ENCODE measurements at places on chromosomes 6 and 20.

DNA sequence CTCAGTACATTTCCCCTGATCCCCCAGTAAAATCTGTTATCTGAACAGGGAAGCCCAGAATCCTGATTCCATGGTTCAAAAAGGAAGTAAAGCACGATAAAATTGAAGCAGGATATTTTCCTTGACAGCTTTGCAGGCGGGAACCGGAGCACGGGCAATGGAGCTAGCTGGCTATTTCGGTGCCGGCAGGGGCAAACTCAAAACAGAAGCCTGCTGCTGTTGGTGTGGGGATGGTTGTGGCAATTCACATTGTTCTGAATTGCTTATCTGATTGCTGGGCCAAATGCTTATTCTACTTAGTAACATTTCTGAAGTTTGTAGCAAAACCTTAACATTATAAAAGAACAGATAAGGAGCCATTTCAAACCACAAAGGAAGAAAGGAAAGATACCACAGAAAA, 172.4 kb downstream of the MMS22L start:
- DNase-seq: no peak

DNA sequence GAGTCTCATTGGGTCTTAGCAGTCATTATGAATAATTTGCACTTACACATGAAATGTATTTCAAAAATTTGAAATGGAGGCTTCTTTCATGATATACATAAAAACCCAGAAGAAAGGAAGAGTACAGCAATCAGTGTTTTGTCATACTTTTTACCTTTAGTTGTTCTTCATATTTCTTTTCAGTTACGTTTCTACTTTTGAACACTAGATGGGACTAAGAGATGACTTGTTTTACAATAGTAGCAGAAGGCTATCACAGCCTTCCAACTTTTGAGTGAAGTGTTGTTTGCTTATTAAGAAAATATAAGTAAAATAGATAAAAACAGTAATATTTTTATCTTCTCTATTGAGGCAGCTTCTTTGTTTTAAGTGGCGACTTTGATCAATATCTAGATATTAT, 58.1 kb downstream of the L3MBTL3 start:
- DNase-seq: no peak

DNA sequence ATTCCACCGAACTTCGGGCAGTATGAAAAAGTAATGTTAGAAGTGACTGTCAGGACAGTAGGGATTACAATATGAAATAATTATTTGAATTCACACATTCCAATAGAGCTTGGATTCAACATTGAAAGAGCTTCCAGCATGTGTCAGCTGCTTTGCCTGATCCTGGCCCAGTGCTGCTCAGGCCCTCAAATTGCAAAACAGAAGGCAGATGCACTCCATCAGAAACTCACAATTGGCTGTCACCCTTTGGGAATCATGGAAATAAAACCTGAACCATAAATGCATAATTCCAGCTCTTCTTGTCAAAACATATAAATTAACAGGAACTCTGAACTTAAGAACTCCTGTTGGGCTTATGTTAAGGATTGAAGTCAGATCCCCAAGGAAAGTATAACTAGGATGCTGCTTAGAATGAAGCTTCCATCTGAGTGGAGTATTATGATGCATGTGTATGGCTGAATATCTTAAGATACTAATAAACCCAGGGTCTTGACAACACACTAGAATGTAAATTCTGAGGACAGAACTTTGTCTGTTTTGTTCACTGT, 1.8 kb upstream of the NDUFAF4 start:
- DNase-seq: no peak

DNA sequence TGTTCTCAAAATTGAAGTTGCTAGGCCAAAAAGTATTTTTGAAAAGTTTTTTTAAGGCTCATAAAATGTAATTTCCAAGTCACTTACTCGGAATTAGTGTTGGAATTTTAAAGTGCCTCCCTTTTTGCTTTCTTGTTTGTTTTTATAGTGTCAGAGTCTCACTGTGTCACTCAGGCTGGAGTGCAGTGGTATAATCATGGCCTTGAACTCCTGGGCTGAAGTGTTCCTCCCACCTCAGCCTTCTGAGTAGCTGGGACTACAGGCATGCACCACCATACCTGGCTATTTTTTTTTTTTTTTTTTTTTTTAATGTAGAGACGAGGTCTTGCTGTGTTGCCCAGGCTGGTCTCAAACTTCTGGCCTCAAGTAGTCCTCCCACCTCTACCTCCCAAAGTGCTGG, 40.0 kb upstream of the GNRH2 start:
- no peak for DNase-seq

DNA sequence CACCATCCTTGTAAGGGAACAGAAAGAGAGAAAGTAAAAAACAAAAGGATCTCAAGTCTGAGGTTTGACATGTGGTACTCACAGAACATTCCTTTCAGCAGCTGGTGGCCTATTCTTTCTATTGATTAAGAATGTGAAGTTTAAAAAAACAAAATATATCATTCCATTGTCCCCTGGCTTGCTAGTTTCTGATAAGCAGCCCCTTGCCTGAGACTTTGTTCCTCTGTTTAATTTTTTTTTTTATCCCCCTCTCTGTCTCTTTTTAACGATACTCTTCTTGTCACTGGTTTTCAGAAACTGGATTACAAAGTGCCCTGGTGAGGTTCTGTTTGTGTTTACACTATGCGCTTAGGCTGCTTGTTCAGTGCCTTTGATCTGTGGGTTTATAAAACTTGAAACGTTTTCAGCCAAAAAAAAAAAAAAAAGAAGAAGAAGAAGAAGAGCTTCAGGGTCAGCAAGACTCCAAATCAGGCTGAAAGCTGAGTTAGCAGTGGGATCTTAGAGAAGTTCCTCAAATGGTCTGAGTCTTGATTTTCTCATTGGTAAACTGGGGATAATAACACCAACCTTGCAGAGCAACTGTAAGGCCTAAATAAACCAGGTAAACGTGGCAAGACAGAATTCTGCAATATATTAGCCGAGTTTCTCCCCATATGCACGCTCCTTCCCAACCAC, 45.1 kb upstream of the SLC22A23 start:
- DNase-seq: no peak
